EH (cell line): ENCODE measurements at places on chromosomes 3 and 15.

GRCh38 chr3:4793311-4793710 is 185.9 kb upstream of the BHLHE40 start:
- DNase-seq: no peak

DNA sequence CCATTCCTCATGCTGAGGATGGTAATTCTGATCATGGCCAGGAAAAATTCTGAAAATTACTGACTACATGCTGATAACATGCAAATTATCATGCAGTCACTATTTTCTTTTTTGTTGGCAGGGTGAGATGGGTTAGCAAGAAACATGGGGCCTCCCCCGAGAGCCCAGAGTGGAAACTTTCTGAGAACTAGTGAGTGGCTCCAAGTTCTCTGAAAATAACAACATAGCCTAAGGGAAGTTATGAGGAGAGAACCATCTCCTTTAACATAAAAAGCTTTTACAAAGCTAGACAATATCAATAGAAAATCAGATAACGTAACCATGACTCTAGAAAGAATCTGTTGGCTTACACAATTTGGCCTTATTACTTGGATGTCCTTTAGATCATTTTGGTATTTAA is 254.2 kb downstream of the PLOD2 start:
- no peak for DNase-seq

DNA sequence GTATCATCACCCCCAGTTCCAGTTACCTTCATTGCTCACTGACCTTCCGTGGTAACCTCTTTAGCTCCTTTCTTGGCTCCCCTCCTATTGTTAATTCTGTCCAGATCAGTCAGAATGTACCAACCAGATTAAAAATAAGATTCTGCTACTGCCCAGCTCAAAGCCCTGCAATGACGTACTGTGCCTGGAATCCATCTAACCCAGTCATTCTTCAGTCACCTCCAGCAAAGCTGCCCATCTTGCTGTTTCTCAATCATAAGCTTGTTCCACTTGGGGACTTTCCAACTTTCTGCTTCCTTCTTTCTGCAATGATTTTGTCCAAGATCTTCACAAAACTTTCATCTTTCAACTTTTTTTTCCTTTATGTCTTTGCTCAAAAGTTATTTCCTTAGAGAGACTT is 512.0 kb upstream of the ZNF385D start:
- DNase-seq: peak; percentile 11

DNA sequence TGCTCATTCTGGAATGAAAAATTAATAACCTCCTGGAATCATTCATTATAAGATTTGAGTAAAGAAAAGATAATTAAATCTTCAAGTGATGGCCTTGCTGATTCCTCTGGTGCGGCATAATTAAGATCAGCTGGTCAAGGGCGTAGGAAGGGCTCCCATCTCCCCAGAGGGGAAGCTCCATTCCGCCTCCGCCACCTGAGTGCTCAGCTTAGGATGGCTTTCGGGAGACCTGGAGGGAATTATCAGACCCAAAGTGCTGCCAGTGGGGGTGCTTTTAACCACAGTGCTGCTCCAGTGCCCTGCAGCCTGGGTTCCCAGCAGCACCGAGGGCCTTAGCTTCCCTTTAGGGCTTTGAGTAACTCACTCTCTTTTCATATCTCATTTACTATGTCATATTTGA is 556.6 kb upstream of the RGMA start:
- DNase-seq: no peak

DNA sequence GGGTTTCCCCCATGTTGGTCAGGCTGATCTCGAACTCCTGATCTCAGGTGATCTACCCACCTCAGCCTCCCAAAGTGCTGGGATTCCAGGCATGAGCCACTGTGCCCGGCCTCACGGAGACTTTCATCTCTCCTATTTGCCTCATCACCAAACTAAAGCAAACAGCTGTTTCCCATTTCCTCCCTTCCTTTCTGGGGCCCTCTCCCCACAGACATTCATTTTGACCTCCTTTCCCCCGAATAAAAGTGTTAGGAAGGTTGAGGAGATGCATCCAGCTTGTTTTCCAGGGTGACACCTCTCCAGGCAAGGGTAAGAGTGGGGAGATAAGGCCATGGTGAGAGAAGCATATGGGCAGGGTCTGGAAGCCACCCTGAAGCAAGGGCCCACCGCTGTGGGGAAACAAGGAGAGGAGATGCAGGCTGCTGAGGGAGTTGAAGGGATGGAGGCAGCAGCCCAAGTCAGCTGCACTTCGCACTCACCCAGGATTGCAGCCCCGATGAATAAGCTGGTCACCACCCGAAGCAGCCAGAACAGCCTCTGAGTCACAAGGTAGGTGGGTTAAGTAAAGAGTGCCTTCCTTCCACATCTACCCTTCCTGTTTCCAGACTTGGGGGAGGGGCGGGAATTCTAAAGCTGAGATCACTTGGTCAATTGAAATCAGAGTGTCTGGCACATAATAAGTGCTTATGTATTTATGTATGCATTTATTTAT is 7.7 kb downstream of the DUOXA2 start:
- DNase-seq: peak; percentile 86

- DNase-seq: no peak
These were observed 3.1 kb upstream of the ABTB1 start for GRCh38 chr3:127669541-127670228.

DNA sequence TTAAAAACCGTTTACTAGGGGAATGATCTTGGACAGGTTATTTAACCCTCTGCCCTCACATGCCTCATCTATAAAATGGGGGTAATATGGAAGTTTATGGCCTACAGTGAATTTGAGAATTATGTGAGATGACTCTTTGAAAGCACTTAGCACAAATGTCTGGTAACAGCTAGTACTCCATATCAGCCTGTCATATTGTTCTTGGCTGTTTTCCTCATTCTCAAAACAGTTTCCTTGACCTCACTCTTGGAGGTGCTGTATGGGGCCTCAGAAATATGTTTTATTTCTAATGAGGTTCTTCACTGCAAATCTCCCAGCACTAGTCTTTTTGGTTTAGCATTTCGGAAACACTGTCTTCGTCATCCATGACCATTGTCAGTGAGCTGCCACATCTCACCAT is 398.2 kb downstream of the FEZF2 start:
- no peak for DNase-seq

GRCh38 chr15:78308422-78309032 is 9.1 kb upstream of the SKIC8 start:
- DNase-seq: peak; percentile 69

- DNase-seq: peak; percentile 67
These were observed 88.0 kb downstream of the PIK3R4 start for GRCh38 chr3:130658678-130659077.

DNA sequence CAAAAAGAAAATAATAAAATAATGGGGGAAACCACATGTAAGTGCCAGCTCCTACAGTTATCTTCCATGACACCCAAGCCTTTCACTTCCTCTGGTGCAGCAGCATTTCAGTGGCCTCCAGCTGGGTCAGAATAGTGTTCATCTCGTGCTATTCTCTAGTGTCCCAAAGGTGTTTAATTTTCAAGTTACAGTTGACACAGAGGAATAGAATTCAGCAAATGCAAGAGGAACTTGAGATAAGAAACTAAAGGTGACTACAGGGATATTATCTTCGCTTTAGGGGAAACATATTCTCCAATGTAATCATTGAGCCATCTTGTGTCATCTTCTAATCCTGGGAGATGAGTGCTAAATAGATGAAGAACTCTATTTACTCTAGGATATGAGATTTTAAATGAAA is 212.8 kb downstream of the EPHA3 start:
- no peak for DNase-seq

- no peak for DNase-seq
These were observed 140.7 kb downstream of the BCHE start for GRCh38 chr3:165696496-165696895.

DNA sequence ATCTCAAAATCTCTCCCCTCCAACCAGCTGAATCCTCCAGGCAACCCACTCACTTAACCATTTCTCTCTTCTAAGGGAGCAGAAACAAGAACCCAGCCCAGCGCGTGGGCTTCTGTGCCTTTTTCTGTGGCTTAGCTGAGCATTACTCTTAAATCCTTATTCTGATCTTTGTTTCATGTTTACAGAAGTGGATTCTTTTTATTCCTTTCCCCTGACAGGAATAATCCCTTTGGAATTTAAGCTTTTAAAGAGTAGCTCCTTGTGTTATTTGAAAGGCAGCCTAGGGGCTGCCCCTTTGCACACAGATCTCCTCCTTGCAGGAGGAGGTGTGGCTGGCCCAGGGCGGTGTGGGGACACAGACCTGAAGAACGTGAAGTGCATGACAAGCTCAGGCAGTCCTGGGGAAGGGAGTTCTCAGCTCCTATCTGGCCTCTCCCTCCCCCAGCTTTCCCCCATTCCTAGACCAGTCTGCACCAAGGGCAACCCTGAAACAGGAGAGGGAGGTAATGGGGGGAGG is 77.1 kb upstream of the UBE2E1 start:
- peak; percentile 74 for DNase-seq

DNA sequence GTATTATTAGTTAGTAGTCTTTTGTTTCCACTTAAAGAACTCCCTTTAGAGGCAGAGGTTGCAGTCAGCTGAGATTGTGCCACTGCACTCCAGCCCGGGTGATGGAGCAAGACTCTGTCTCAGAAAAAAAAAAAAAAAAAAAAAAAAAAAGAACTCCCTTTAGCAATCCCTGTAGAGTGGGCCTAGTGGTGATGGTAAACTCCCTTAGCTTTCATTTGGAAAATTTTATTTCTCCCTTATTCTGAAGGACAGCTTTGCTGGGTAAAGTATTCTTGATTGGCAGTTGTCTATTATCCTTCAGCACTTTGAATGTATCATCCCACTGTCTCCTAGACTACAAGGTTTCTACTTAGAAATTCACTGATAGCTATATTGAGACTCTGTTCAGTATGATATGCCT is 46.0 kb downstream of the RPL39L start:
- DNase-seq: no peak

DNA sequence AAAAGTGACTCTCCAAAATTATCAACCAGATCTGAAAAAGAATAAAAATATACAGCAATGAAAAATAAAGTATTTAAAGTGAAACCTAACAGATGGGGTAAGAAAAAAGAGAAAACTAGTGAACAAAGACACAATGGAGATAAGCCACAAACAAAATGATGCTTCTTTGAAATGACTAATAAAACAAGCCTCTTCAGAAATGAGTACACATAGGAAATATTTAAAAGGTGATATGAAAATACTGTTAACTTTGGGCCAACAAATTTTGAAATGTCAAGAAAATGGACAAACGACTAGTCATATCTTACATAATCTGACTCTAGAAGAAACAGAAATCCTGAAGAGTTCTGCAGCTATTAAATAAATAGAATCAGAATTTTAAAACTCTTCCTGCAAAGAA is 164.2 kb downstream of the ERC2 start:
- no peak for DNase-seq

GRCh38 chr15:31905054-31905453 is 125.3 kb upstream of the CHRNA7 start:
- no peak for DNase-seq

DNA sequence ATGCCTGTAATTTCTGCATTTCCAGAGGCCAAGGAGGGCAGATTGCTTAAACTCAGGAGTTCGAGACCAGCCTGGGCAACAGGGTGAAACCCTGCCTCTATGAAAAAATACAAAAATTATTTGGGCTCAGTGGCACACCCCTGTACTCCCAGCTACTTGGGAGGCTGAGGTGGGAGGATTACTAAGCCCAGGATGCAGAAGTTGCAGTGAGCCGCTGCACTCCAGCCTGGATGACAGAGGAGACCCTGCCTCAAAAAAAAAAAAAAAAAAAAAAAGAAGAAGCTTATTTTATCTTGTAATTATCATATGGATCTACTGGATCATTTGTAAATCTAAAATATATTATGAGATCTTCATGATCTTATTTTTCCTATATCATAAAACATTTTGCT is 84.1 kb downstream of the PPCDC start:
- DNase-seq: no peak
